ENCODE measurements at places on chromosomes 16 and 17.

- no peak for DNase-seq
Measured at GRCh38 chr17:14330492-14330962, 29.6 kb downstream of the HS3ST3B1 start.

- DNase-seq = no peak
Measured at GRCh38 chr17:50198026-50198669, 3.3 kb downstream of the COL1A1 start.

GRCh38 chr16:51542981-51543815 is 392.1 kb upstream of the SALL1 start:
- peak; percentile 75 for DNase-seq

GRCh38 chr17:73646409-73647300 is 2.4 kb upstream of the SDK2 start:
- peak; percentile 41 for DNase-seq

- no peak for DNase-seq
Measured at GRCh38 chr17:76535788-76536510, 1.6 kb downstream of the CYGB start.
